ENCODE measurements at places on chromosomes 2 and 18.

- DNase-seq, result no peak
These were observed 129.7 kb downstream of the MYCN start for GRCh38 chr2:16069933-16070647.

GRCh38 chr18:513826-514530 lies 13.5 kb upstream of the COLEC12 start:
- no peak for DNase-seq

DNA sequence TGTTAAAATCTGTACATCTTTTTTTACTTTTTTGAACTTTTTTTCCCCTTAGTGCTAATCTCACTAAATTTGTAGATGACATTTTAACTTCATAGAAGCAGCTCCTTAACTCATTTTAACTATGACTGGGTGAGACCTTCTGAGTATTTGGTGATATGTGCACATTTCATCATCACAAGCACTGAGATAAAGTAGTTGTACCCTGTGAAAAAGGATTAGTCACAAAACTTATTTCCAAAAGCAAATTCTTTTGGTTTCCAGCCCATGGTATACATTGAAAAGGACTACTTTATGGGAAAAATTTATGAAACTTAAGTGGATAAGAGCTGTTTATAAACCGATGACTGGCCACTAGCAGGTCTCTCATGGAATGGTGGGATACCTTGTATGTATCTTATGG lies 581.5 kb downstream of the PLCL1 start:
- no peak for DNase-seq

DNA sequence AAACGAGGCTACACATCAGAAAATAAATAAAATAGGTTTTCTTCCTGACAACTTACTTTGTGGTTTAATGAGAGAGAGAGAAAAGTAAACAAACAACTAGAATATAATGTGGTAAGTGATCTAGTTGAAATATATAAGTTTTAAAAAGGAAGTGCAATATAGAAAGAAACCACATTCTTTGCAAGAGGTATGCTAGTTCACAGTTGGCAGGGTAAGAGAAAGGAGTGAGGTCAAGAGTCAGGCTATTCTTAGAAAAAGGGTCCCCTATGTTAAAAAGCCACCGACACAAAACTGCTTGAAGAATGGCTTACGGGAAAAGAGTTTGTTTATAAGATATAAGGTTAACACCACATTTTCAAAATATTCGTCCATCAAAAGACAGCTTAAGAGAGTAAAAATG lies 462.1 kb downstream of the ERBB4 start:
- no peak for DNase-seq

DNA sequence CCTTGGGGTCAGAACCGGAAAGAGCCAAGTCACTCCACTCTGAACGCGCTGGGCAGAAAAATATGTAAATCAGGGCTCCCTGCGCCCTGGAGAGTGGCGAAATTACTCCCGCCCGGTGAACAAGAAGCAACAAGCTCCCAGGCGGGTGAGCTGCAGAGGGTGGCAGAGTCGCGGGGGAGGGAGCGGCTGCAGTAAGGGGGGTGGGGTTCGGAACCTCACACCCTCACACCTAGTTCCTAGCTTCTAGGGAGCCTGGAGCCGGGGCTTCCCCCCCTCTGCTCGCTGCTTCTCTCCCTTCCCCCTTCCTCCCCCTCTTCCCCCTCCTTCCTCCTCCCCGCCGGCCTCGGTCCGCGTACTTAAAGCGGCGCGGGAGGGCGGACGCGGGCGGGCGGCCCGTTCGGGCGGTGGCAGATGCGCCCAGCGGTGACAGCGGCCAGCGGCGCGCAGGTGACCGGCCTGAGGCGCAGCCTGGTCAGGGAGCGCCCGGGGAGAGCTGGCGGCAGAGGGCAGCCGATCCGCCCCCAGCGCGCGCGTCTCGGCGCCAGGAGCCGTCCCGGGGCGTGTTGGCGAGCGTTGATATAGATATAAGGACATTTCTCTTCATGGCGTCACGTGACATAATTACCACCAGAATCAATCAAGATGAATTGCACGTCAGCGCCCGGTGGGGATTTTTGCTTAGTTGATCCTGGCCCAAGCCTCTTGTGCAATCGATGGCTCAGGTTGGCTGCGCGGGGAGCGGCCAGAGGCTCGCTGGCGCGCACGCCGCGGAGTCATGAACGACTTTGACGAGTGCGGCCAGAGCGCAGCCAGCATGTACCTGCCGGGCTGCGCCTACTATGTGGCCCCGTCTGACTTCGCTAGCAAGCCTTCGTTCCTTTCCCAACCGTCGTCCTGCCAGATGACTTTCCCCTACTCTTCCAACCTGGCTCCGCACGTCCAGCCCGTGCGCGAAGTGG lies at the start of gene HOXD11:
Gene HOXD11, plus strand, starts transcription at position 700 of the 959 bp plus-strand sequence. Its CDS starts 76 bp downstream, at position 776.
- no peak for DNase-seq

- no peak for DNase-seq
These were observed 378.9 kb downstream of the NBAS start for GRCh38 chr2:15182275-15182674.

- DNase-seq, result no peak
These were observed 229.6 kb downstream of the FAM210A start for GRCh38 chr18:13496691-13497281.

DNA sequence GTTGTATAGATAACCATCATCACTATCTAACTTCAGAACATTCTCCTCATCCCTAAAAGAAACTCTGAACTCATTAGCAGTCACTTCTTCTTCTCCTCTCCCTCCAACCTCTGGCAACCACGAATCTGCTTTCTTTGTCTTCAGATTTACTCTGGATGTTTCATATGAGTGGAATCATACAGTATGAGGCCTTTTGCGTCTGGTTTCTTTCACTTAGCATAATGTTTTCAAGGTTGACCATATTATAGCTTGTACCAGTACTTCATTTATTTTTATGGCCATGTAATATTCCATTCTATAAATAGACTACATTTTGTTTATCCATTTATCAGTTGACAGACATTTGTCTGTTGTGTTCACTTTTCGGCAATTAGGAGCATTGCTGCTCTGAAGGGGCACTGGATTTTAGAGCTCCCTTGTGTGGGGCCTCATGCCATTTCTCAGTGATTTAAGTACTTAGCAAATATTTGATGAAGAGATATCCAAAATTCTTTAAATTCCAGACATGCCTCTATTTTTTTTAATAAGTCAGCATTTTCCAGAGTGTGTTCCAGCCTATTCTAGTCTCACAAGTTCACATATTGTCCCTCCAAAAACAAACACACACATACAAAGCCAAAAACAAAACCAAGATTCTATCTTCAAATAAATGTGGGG lies 22.5 kb upstream of the MAP3K20 start:
- no peak for DNase-seq

DNA sequence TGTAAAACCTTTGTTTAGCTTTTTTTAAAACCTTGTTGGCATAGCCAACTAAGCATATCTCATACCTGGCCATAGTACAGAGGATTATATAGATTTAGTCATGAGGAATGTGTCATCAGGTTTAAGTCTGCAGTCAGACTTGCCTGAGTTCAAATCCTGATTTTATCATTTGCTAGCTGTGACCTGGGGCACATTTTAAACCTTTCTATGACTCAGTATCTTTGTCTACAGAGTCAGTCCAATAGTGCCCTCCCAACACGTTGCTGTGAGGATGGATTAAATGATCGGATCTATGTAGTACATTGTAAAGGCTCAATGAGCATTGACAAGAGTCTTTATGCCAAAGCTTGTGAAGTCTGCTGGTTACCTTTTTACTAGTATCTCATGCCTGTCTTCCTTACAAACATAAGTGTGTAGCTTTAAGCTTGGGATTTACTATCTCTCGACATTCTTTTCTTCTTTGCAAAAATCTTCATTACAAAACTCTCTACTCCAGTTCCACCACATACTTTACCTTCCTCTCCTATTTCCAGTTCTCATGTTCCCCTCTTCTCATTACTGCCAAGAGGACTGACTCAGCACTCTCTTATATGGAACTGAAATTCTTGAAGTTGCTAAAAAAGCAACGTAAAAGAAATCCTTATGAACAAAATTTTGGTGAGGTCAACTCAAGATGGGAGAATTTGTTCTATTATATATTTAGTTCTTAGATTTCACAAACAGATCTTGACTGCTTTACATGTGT lies 68.1 kb upstream of the RBMS1 start:
- DNase-seq, result no peak

- no peak for DNase-seq
These were observed 124.3 kb downstream of the ICOS start for GRCh38 chr2:204060841-204061240.

DNA sequence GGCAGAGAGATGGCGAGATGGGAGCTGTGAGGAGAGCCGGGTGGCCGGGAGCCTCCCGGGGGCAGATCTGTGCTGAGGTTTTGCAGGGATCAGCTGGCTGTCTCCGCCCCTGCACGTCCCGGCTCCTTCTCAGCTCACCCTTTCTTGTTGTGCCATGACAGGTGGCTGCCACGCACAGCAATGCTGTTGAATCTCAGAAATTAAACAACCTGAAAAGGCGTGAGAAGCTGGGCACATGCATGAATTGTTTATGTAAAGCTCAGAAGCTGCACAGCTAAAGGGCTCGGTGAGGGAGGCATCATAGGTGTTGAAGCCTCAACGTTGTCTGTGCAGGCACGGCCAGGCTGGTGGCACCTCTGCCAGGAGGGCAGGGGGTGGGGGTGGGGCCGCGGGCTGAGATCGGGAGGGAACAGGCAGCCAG lies 858 bp upstream of the RTP5 start:
- DNase-seq, result no peak

DNA sequence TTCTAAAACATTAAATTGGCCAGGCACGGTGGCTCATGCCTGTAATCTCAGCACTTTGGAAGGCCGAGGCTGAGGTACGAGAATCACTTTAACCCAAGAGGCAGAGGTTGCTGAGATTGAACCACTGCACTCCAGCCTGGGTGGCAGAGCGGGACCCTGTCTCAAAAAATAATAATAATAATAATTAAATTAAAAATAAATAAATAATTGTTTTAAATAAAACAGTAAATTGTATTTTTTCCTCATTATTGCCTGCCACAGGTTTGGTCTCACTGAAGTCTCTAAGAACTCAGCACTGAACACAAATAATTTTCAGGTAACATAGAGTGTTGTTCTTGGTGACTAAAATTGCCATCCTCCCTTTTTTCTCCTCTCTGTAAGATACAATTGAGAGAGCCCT lies 19.8 kb downstream of the COL5A2 start:
- DNase-seq, result no peak

DNA sequence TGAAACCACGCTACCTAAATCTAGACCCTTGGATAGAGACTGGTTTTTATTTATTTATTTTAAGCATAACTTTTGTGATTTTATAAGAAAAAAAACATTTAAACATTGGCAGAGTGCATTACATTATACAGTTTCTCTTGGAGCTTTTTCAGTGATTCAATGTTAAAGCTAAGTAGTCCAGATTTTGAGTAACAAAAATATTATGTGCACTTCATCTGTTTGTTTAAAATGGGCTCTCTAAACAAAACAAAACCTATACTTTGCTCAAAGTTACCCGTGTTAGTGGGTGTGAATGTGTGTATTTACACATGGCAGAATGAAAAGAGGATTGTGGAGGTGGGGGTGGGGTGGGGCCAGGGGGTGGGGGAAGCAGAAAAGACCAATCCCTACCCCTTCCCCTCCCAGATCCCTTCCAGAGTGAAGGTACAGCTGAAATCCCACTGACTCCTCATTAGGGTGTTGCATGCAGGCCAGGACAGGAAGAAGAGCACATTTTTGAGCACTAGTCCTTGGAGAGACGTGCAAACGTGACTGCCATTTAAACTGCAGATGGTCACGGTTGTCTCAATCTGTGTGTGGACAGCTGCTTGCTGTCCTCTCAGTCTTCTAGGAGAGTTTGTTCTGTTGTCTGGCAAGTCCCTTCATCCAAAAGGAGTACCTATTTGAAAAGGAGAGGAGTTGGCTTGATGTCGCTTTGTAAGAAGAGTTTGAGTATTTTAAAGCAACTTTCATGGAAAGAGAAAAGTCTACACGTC lies 303.0 kb downstream of the ICOS start:
- DNase-seq, result no peak

DNA sequence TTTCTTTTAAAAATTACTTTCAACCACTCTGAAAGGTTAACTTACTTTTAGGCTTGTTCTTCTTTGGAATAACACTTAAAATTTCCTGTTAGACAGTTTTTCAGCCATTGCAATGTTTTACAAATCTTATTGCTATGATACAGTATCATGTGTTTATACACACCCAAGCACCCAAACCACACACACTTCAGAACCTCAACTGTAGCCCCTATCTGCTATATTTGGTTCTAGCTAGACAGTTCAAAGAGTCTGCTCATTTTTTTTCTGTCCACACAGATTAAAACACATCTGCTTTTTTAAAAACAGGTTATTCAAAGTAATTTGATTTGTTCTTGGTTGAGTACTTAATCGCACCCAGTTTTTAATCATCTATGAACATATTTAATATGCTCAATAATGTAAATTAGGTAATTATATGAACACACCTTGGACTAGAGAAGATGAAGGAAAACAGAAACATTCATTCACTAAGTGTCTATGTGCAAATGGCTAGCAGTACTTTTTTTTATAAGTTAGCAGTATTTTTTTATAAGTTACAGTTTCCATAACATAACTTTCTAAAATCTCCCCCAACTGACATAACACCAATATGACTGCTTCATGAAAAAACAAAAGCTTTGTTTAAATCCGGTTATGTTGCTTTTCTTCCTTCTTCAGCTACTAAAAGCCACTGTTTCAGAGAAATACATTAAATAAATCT lies 17.6 kb downstream of the FBXO11 start:
- DNase-seq, result no peak

DNA sequence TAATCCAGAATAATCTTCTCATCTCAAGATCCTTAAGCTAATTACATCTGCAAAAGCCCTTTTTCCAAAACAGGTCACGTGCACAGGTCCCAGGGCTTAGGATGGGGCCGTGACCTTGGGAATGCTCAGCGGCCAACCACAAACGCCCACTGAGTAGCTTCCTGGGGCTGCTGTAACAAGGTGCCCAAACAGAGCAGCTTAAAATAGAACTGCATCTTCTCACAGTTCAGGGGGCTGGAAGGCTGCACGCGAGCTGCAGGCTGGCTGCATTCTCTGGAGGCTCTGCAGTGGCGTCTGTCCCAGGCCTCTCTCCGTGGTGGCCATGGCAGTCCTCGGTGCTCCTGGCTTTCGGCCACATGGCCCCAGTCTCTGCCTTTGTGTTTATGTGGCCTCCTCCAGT lies 31.9 kb downstream of the ADI1 start:
- DNase-seq, result peak; percentile 25

GRCh38 chr2:238042849-238043584 lies 17.8 kb upstream of the SCLY start:
- DNase-seq, result no peak

DNA sequence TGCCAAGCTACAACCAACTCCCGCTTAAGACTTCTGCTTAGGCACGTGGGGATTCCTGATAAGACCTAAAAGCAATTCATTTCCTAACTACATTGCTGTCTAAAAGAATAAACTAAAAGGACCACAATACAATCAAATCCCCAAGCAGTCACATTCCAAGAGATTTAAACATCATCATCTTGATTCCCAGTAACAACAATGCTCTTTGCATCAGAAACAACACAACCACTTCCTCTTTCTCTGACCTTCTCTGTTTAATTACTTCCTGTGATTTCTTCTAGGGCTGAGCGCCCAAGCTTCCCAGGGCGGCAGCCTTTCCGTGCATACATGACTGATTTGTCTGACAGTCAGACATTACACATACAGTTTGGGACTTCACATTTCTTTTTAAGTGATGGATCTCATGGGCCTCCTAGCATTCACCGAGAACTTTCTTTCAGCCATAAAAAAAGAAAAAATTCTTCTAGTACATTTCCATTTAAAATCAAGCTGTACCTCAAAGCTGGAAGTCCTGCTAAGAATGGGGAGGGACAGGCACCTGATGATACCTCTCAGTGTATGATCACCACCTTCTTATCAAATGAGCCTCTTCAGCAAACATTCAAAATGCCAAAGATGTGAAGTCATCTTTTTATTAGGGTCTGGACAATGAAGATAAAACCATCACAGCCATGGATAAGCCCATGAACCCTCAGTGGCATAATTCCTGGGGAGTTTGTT lies 11.5 kb downstream of the SPRED2 start:
- no peak for DNase-seq

- DNase-seq, result no peak
These were observed 99.5 kb upstream of the MAP3K20 start for GRCh38 chr2:172976116-172976515.

Data from femur (tissue), 1 donor.